ENCODE measurements at places on chromosomes 12 and 14.
A peak's percentile ranks its signal among the peaks of the same experiment; 100 is the strongest.

DNA sequence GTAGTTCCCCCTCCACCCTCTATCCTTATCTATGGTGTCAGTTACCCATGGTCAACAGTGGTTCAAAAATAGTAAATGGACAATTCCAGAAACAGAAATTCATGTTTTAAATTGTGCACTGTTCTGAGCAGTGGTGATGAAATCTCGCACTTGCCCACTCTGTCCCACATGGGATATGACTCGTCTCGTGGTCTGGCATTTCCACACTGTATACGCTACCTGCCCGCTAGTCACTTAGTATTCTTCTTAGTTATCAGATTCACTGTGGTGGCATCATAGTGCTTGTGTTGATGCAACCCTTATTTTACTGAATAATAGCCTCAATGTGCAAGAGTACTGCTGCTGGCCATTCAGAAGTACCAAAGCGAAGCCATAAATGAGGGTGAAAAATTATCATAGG is 507.0 kb downstream of the SNAPC1 start:
- no peak for DNase-seq

DNA sequence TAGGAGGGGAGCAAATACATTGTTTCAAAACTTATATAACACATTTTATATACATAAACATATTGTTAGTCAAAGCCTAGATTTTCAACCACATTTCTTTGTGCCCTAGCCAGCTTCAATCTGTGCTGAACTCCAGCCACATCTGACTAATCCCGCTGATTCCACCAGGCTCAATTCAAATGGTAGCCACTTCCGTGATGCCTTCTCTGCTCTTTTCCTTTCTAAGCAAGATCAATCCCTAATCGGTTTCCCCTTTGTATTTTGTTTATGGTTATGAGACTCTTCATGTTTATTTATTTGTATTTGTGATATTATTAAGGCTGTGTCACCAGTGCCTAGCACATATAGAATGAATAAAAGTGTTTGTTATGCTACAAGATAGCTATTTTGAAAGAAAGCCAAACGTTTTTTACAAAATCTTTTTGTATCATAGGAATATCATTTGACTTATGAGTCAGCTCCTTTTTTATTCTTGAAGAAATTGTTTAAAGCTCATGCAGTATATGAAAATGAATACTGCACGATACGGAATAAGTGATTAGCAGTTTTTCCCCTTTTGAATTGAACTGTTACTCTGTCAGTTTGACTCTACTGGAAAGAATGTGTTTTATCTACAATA is 110.2 kb downstream of the PLEKHA5 start:
- DNase-seq = no peak

DNA sequence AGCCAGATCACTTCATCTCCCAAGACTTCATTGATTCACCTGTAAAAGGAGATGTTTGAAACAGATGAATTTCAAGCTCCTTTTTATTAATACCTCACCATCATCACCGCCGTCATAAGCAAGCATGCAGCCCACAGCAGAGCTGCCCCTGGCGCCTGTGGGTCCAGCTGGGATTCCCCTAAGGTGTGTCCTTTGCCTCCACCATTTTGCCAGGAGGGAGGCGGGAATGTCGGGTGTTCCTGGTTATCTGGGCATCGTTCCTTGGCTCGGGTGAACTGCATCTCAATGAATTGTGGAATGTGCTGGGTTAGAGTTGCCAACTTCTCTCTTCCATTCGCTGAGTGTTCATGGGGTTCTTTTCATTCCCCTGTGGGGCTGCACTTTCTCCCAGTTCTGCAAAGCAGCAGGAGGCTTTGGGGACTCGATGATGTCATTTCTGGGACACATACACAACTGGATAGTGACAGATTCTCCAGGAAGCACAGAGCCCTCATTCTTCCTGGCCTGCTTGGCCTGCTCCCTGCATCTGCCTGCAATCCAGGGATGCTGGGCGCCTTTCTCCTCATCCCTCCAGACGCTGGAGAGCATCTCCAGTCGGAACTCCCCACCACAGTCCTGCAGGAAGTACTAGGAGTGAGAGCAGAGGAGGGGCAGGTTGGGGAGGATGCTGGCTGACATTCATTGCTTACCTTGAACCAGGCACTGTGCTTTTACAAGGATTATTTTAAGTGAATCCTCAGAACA is 10.1 kb downstream of the CCND2 start:
- DNase-seq = no peak

GRCh38 chr12:60144395-60144794 is 548.6 kb downstream of the SLC16A7 start:
- no peak for DNase-seq

- DNase-seq = no peak
Observed at GRCh38 chr12:51348116-51348515, 1.6 kb upstream of the CELA1 start.

GRCh38 chr14:97977651-97978261 is 1180.6 kb downstream of the VRK1 start:
- DNase-seq = no peak

GRCh38 chr12:20376984-20377383 is 8.6 kb downstream of the PDE3A start:
- DNase-seq = peak; percentile 49

GRCh38 chr12:188910-189621 is 24.9 kb downstream of the SLC6A12 start:
- peak; percentile 75 for DNase-seq

DNA sequence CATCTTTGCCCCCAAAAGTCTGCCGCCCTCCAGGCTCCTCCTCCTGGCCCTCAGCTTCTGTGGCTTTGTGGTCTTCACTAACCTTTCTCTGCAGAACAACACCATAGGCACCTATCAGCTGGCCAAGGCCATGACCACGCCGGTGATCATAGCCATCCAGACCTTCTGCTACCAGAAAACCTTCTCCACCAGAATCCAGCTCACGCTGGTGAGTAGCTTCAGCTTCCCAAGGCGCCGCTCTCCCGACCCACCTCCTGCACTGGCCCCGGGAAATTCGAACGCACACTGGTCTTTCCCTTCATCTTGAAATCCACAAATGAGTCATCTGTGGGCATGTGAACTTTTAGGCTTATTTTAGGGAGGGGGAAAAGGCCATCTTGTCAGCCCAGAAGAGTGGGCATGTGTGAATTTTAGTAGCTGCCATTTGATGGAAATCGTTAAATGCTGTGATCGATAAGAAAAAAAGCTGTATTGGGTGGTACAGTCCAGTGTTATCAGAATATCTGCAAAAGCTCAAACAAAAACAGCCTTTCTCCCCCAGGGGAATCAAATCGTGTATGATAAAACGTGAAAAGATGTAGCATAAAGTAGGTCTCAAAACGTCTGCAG is 700 bp downstream of the SLC35E3 start:
- peak; percentile 82 for DNase-seq

DNA sequence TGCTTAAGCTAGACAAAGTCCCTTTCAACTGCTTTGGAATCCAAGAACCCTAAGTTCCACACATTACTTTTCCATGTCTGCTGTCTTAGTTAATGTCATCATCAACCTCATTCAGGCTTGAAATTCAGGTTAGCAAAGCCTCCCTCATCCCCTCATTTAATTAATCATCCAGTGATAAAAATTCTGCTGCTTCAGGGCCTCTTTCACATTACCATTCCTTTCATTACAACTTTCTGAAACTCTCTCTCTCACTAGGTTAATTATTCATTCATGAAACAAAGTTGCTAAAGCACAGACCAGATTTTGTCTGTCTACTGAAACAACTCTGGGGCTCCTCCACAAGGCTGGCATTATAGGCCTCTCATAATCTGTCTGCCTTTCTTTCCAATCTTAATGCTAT is 9.4 kb upstream of the VTI1B start:
- no peak for DNase-seq

DNA sequence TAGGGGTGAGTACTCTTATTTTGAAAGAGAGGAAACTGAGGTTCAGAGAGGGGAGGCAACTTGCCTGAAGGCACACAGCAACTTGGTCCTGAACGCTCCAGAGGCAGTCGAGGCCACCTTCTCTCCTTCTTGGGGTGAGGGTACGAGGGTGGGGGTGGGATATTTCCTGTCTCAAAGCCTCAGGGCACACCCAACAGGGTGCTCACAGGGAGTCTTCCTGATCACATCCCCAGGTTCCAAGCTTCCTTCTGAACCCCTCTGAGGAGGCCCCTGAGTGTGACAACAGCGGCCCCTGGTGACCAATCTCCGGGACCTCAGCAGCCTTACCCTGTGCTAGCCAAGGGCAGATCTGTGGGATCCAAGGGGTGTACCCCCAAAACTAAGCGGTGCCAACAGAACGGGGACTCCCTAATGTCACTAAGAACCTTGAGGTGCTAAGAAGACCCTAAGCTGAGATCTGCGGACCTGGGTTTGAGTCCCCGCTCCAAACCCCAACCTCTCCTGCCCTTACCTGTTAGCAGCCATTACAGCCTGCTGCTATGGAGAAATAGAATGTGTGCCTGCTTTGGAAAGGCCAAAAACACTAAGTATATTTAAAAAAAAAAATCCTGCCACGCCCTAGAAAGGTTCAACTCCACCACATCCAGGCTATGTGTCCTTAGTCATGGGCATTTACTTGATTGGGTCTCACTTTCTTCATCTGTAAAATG is 57.9 kb downstream of the TRPV4 start:
- peak; percentile 77 for DNase-seq

- no peak for DNase-seq
Observed at GRCh38 chr12:47458279-47458678, 247.6 kb downstream of the RPAP3 start.

DNA sequence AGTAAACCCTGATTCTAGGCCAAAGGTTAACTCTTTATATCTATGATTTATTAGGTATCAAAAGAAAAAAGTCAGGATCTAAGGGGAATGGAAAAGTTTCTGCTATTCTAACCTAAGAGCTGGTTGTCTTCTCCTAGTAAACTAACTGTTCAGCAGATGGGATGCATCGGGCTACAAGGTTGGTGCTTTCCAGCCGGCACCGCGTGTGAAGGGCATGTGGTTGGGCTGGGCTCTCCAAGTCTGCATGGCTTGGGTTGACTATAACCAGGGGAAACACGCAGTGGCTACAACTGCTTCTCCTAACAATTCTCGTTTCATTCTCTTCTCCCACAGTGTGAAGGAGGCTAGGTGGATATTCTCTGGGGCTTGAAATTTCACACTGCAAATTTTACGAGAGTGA is 354.5 kb downstream of the APAF1 start:
- no peak for DNase-seq

DNA sequence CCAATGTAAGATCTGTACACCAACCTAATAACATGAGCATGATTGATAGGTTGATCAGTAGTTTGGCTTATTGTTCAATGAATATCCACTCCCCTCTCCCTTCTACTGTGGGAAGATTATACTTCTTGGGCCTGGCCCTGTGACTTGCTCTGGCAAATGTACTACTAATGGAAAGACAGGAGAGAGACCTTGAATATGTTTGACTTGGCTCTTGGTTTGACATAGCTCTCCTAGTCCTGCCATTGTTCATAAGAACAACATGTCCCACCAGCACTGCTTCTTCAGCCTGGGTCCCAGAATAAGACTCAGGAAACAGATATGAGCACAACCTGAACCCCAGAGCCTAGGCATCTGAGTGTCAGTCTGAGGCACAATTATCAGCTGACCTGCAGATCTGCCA is 112.8 kb upstream of the RESF1 start:
- DNase-seq = no peak

GRCh38 chr12:2353281-2353680 is 300.5 kb downstream of the CACNA1C start:
- no peak for DNase-seq

- no peak for DNase-seq
Observed at GRCh38 chr12:119864591-119864990, 12.5 kb downstream of the CIT start.

Data from ACHN (cell line).